ENCODE measurements at places on chromosomes 11 and 22. TPM values are rescaled to one million over a fixed set of nuclear protein-coding genes. Genes with fewer than 3 reads are reported as not detected.

DNA sequence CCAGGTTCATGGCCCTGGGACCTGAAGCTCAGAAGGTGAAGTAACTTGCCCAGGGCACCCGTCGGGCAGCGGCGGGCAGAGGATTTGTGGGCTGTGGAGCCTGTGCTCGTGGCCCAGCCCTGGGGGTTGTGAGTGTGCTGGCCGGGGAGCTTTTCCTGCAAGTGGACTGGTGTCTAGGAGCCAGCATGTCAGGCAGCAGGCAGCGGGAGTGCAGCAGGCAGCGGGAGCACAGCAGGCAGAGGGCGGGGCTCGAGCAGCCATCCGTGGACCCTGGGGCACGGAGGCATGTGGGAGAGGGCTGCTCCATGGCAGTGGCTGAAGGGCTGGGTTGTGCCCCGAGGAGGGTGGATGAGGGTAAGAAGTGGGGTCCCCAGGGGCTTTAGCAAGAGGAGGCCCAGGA, 72.7 kb upstream of the PPP6R3 start:
- DNase-seq = no peak

DNA sequence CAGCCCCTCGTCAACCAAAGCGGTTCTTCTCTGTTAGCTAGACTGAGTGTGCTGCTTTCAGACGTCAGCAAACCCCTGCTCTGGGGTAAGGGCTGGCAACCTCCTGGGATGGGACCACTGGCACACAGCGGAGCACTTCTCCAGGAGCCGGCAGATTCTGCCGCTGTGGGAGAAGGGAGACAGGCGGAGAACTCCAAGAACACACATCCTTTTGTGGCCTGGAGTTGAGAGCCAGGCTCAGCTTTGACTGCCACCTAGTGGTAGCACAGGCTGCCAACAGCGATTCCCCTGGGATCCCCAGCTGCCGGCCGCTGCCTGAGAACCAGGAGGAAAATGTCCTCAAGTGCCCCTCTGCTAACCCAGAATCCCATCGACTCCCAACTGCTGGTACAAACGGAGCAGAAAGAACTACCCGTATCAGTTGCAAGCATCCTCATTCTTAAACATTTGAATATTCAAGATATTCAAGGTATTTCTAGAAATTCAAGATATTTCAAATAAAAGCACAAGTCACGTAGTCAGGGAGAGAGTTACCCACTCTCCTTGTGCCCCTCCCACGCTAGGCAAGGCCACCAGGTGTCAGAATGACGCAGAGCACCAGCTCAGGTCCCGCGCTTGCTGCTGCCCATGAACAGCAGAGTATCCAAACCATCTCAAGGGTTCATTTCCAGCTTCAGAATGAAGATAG, 4.9 kb downstream of the LTO1 start:
- peak; percentile 65 for DNase-seq

DNA sequence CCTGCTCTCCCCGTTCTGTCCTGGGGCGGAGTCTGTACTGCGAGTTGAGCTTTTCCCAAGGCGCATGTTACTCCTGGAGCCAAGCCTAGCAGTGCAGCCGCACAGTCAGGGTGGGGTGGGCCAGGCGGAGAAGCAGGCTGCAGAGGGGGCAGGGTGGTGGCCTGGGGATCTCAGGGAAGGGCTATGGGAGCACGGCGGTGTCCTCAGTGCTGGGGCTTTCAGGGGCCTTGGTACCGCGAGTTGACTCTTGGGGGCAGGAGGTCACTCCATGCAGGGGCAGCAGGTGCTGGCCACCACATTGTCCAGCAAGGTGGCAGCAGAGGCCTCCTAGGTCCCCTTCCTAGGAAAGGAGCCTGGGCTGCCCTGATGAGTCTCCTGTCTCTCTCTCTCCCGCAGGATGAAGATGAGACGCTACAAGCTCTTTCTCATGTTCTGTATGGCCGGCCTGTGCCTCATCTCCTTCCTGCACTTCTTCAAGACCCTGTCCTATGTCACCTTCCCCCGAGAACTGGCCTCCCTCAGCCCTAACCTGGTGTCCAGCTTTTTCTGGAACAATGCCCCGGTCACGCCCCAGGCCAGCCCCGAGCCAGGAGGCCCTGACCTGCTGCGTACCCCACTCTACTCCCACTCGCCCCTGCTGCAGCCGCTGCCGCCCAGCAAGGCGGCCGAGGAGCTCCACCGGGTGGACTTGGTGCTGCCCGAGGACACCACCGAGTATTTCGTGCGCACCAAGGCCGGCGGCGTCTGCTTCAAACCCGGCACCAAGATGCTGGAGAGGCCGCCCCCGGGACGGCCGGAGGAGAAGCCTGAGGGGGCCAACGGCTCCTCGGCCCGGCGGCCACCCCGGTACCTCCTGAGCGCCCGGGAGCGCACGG, 14.9 kb upstream of the MIEF1 start:
- DNase-seq = no peak

DNA sequence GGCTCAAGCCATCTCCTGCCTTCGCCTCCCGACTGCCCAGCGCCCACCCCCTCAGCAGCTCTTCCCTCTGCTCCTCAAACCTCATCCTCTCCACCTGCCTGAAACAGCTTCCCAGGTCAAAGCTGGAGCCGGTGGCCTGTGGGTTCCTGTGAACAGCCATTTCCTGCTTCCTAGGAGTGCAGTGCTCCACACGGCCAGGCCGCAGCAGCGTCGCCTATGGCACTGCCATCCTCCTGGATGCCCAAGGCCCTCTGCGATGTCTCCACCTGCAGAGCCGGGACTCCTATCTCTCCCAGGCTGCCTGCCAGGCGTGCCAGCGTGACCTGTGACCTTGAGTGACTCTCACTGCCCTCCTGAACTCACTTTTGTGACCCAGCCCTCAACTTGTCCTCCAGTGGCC, 24.6 kb downstream of the PPM1F start:
- no peak for DNase-seq

DNA sequence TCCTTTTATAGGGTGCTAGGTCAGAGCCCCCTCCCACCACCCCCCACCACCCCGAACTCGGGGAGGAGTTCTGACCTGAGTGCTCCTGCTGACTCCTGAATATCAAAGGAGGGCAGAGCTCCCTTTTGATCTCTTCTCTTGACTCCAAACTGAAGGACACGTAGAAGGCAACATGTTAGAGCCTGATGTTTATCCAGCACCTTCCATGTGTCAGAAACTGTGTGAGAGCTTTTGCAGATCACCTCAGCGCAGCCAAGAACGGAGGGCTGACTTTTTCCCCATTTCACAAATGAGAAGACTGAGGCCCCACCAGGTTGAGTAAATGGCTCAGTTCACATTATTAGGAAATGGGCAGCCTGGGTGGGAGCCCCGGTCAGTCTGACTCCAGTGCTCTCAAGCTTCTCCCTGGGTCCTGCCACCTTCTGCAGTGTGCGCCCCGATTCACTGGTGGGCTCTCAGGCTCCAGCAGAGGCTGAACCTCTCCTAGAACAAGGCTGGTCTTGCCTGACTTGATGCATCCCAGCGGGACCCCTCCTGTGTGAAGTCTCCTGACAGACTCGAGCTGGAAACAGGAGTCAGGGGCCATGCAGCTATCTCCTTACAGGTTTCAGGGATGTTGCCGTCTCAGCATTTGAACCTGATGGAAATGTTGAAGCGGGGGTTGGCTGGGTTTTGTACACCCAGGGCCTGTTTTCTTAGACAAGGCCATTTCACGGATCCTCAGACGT, 98.5 kb downstream of the TSPAN18 start:
- DNase-seq = no peak

- no peak for DNase-seq
Measured at GRCh38 chr11:44893308-44893822, 57.3 kb downstream of the TP53I11 start.

The TMPRSS5 gene
- total RNA-seq = not detected

The OR8K5 gene
- total RNA-seq = not detected

Data from renal cortical epithelial cell (primary cell).